ENCODE measurements at places on chromosomes 12 and 14. TPM values are rescaled to one million over a fixed set of nuclear protein-coding genes. Genes with fewer than 3 reads are reported as not detected.
A peak's percentile ranks its signal among the peaks of the same experiment; 100 is the strongest.

- H3K36me3 ChIP-seq, result no peaks in the 10 kb centered on the region
- peak overlapping the region; percentile 52 for H3K27ac ChIP-seq
- peaks cover 9% of the 10 kb centered on the region for H3K4me1 ChIP-seq
- peak; percentile 88 for DNase-seq
- peaks cover 3% of the 10 kb centered on the region for H3K27me3 ChIP-seq
- H3K4me3 ChIP-seq, result peak overlapping the region; percentile 19
Measured at GRCh38 chr12:62817556-62818271, 117.2 kb downstream of the PPM1H start.

- peaks cover 3% of the 10 kb centered on the region for H3K36me3 ChIP-seq
- H3K27me3 ChIP-seq, result peaks cover 10% of the 10 kb centered on the region
- peak within 1 kb of the TSS; percentile 69 for H3K4me3 ChIP-seq
- no peak for DNase-seq
- H3K4me1 ChIP-seq, result peaks cover 29% of the 10 kb centered on the region
- no peak within 1 kb of the TSS for H3K27ac ChIP-seq
Measured at GRCh38 chr12:57549909-57550640, at the start of gene KIF5A. KIF5A (plus strand) TSS chr12:57550044; CDS start chr12:57550272, 228 bp downstream.

GRCh38 chr14:95713596-95714371 is at the start of gene TCL1A:
TCL1A (minus strand) TSS chr14:95714125; CDS start chr14:95714066, 59 bp downstream.
- no peak within 1 kb of the TSS for H3K4me3 ChIP-seq
- H3K27me3 ChIP-seq, result no peaks in the 10 kb centered on the region
- DNase-seq, result no peak
- no peaks in the 10 kb centered on the region for H3K36me3 ChIP-seq

DNA sequence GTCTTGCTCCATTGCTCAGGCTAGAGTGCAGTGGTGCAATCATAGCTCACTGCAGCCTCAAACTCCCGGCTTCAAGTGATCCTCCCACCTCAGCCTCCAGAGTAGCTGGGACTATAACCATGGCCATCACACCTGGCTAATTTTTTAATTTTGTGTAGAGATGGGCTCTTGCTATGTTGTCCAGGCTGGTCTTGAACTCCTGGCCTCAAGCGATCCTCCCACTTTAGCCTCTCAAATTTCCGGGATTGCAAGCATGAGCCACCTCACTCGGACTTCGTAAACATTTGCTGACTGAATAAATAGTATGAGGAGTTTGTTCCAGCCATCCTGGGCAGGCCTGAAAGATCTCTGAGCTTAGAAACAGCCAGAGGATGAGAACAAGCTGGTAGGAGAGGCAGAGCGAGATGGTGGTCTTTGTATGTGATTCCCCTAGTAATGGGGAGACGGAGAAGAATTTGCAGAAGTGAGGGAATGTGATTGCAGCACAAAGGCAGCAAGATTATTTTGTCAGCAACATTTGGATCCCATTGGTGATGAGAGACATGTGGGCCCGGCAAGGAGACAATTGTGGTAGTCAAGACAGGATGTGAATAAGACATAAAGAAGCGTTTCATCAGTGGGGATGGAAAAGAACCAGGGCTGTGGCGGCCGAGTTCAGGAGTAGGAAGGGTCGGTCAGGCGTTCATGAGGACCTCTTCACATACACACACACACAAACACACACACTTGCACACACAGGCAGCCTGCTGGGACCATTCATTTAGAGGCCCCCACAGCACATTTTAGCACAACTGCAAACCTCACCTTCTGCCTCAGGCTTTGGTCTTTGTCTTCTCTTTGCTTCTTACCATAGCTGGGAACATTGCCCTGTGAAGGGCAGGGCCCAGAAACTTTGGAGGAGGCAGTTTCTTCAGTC is 155.5 kb downstream of the ZFP36L1 start:
- H3K27ac ChIP-seq, result no peak overlapping the region
- H3K36me3 ChIP-seq, result no peaks in the 10 kb centered on the region
- peak; percentile 57 for DNase-seq
- H3K27me3 ChIP-seq, result no peaks in the 10 kb centered on the region

CYP27B1 gene
- total RNA-seq, result 1.5 TPM

OR6S1 gene
- total RNA-seq, result not detected

PARPBP gene
- total RNA-seq, result 5.8 TPM

SMCO2 gene
- 0.32 TPM for total RNA-seq
